ENCODE measurements at places on chromosomes 4 and X.

- DNase-seq = no peak
Observed at GRCh38 chr4:127623797-127624083, 9.0 kb upstream of the INTU start.

GRCh38 chr4:56859841-56860240 lies 38.3 kb upstream of the SPINK2 start:
- no peak for DNase-seq

DNA sequence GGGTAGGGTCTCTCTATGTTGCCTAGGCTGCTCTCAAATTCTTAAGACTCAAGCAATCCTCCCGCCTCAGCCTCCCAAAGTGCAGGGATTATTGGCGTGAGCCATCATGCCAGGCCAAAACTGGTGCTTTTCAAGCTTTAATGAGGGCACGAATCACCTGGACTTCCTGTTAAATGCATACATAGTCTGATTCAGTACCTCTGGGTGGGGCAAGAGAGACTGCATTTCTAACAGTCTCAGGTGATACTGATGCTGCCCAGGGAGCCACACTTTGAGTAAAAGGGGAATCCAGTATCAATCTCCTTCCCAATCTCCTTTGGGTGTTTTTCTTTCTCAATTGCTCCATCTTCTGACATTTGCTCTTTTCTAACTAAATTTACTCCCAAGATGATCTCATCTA lies 96.5 kb downstream of the SH3RF1 start:
- DNase-seq = no peak

- DNase-seq = no peak
Observed at GRCh38 chrX:124001581-124001980, 40.1 kb downstream of the STAG2 start.

DNA sequence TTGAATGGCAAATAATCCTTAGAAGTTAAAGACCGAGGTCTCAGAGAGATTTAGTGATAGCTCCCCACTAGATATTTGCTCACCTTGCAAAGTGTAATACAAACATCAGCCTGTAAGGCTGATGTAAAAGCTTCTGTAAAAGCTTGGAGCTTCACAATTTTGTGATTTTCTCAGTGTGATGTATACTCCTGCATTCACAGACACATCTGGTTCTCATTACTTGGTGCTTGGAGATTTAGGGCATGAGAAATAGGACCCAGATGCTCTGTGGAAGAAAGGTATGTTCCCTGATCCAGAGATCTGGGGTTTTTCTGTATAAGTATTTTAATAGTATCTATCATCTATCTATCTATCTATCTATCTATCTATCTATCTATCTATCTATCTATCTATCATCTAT lies 1664.3 kb downstream of the C4orf33 start:
- DNase-seq = no peak

- DNase-seq = no peak
Observed at GRCh38 chr4:117491516-117491915, 406.1 kb upstream of the TRAM1L1 start.

DNA sequence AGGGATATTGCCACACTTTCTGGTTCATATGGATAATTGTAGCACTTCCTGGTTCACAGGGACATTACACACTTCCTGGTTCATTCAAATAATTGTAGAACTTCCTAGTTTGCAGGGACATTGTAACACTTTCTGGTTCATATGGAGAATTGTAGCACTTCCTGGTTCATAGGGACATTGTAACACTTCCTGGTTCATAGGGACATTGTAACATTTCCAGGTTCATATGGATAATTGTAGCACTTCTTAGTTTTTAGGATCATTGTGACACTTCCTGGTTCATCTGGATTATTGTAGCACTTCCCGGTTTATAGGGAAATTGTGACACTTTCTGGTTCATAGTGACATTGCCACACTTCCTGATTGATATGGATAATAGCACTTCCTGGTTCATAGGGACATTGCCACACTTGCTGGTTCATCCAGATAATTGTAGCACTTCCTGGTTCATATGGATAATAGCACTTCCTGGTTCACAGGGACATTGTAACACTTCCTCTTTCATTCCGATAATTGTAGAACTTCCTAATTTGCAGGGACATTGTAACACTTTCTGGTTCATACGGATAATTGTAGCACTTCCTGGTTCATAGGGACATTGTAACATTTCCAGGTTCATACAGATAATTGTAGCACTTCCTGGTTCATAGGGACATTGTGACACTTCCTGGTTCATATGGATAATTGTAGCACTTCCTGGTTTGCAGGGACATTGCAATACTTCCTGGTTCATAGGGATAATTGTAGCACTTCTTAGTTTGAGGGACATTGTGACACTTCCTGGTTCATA lies 59.2 kb upstream of the CD99 start:
- DNase-seq = no peak
